ENCODE measurements at places on chromosomes 6 and 20.

DNA sequence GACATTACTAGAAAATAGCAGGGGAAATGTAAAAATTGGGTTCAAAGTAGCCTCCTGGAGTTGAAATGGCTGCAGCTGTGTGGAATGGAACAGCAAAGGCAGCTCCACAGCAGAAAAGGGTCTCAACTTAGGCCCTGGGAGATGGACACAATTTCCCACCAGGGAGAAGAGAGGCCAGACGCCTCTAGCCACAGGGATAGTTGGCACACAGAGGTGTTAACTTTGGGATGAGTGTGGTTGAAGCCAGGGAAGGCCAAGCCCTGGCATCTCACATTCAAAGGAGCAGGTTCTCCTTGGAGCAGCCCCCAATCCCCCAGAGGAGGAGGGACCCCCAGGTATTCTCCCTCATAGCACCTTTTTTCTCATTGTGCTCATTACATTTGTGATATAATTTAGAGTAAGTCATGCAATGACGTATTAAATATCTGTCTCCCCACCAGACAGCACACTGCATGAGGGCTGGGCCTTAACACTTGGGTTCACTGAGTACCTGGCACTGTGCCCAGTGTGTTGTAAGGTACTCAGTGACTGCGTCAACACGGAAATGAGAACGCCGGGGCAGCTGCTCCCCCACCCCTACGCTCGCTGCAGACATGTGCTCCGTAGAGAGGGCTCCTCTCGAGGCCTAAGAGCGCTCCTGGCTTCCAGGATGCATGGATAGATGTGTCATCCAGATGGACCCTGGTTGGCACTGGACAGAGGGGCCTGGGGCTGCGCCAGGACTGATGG lies 76.0 kb upstream of the CD93 start:
- DNase-seq = no peak

- no peak for DNase-seq
Measured at GRCh38 chr6:94026575-94026974, 607.2 kb upstream of the EPHA7 start.

DNA sequence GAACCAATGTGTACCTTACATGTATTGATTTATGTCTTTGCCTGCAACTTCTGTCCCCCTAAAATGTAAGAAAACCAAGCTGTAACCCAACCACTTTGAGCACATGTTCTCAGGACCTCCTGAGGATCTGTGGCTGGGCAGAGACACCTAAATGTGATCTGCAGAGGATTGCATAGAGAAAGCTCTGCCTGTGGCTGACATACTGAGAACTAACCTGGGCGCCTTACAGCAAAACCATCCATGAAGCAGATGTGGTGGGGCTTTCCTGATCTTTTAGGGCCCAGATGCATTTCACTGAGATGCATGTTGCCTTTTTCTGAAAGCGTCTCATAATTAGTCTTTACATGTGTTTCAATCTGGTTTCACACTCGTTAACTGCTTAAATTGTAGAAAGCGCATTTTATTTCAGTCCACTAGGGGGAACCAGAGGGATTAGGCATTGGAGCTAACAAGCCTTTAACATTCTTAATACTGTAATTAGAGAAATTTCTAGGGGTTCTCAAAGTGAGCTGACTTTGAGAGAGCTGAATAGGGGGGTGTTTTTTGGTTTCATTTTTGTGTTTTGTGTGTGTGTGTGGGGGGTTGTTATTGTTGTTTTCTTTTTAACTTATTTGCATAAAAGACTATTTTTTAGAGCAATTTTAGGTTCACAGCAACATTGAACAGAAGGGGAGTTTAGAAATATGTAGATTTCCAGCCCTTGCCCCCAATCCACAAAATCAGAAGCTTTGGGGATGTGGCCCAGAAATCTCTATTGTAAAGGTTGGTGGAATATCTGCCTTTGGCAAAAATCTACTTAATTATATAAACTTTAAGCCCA lies 50.9 kb upstream of the FAM184A start:
- peak; percentile 64 for DNase-seq

GRCh38 chr20:58776109-58776508 lies 74.6 kb downstream of the GNAS-AS1 start:
- DNase-seq = no peak

DNA sequence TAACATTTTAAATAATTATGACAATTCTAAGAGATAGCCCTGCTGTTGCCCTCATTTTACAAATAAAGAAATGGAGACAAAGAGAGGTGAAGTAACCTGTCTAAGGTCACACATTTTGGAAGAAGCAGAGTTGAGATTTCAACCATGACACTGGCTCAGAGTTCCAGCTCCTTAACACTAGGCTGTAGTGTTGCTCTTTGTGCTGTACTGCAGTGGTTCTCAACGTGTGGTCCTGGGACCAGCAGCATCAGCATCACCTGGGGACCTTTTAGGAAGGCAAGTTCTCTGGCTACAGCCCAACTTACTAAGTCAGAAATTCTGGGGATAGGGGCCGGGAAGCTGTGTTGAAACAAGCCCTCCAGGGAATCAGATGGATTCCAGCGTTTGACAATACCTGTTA lies 62.4 kb upstream of the FERMT1 start:
- DNase-seq = no peak

- DNase-seq = no peak
Measured at GRCh38 chr20:48006036-48006833, 221.0 kb upstream of the SULF2 start.

DNA sequence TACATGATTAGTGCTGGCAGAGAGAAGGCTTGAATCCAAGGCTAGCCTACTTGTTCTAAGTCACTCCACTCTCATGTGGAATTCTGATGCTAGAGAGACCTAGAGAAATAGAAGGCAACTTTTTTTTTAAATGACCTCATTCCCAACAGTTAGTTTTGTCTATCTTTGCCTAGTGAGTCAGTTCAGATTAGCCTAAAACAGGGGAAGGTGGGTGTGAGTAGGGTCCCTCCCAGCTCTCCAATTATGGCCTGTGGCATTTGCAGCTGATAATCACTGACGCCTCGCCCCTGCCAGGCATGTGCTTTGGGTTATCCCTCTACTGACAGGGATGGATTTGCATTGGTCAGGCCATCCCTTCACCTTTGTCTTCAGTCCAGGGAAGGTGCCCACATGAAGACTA lies 13.6 kb downstream of the TXLNB start:
- peak; percentile 19 for DNase-seq

GRCh38 chr6:42075159-42075838 lies 25.0 kb downstream of the TAF8 start:
- DNase-seq = peak; percentile 86

- peak; percentile 8 for DNase-seq
Measured at GRCh38 chr6:141467041-141467440, 665.7 kb upstream of the GJE1 start.

DNA sequence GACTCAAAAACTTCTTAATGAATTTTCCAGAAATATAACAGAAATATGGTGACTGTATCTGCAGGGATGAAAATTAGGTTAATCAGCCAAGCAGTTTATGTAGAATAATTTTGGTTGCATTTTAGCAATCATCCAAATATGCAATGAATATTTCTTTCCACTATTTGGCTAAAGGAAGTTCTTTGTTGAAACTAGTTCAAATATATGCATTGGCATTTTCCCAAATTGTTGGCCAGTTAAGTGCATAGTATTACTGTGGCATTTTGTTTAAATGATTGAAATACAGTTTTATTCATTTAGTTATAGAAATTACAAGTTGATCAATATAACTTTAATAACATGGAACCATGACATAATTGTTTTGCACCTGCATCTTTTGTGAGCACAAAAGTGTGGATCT lies 115.5 kb downstream of the DOK5 start:
- no peak for DNase-seq

DNA sequence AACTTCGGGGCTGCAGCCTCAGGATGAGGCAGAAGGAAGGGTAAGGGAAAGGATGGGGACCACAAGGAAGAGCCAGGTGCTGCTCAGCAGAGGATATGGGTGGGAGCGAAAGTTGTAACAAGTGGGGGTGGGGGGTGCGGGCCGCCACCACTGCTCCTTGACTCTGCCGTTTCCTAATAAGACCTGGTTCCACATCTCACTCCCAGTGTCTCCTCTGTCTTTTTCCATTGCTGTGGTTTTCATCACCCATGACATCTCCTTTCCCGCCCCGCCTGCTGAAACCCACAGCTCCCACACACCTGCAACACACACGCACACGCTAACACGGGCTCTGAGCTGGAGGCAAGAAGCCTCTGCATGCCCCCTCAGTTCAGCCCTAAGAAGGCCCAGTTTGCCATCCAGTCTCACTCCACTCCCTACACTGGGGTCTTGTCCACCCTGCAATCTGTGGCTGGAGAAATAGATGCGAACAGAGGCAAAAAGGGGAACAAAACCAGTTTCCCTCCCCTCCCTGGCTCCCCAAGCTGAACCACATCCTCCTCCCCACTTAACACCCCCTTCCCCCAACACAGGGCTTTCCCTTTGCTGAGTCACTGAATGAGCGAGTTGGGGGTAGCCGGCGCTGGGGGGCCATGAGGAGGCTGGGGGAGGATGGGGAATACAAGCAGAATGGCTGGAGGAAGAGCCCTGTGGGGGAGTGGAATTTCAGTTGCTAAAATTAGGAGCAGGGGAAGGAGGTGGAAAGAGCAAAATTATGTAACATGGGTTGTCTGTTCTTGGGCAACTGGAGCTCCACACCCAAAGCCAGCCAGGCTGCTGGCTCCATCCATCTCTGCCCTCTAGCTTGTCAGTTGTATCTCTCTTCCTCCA lies 11.5 kb downstream of the NFKBIL1 start:
- DNase-seq = no peak

DNA sequence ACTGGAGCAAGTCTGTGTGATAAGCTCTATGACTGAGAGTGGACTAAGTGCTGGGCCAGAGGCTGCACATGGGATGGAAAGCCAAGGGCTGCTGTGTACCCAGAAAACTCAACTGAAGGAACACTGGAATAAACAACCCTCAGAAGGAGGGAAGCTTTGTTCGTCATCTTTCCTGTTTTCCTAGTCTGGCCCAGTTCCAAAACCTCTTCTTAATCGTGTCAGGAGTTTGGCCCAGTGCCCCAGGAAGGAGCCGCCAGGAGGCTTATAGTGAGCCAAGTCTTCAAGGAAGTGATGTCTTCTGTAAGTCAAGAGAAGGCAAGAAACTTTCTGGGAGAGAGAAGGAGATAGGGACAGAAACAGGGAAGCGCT lies 23.3 kb upstream of the TOP1 start:
- DNase-seq = no peak

- DNase-seq = no peak
Measured at GRCh38 chr6:53035549-53036213, 29.5 kb upstream of the FBXO9 start.

DNA sequence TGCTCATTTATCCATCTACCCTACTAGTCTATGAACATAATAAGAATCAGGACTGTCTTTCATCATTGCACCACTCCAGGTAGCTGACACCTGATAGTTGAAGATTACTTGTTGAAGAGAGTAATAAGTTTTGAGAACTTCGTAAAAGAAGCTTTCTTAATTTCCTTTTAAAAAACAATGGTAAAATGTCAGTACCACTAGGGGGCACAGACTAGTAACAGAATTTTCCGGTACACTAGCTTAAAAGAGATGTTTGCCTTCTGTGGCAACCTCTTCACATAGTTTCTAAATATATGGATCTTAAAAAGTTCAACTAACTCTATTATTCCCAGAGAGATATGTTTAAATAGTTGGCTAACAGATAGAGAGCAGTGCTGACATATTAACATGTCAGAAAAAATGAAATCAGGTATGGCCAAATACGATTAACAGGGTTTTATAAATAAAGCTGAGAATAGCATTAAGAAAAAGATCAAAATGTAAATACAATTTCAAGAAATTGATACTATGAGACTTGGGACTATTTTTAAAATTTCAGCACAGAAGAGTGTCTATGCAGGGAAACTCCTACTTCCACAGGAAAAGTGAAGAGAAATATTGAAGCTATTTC lies 5.4 kb upstream of the KCNQ5 start:
- no peak for DNase-seq

DNA sequence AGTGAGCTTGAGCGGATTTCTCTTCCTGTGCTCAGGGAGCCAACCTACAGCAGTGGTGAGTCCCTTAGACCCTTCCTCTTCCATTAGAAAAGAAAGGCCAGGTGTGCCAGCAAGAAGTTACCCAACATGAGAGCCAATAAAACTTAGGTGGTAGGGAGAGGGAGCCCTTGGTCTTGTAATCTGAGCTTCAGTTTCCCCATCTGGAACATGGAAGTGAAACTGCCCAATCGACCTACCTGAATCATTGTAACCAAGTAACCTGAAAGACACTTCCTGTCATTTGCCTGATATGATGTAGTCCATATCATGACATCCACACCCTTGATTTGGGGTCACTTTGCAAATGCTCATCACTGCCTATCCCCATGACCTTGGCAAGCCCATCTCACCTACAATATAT lies 66.4 kb downstream of the MDGA1 start:
- DNase-seq = no peak

- no peak for DNase-seq
Measured at GRCh38 chr6:32379545-32379944, 7.8 kb upstream of the TSBP1 start.

DNA sequence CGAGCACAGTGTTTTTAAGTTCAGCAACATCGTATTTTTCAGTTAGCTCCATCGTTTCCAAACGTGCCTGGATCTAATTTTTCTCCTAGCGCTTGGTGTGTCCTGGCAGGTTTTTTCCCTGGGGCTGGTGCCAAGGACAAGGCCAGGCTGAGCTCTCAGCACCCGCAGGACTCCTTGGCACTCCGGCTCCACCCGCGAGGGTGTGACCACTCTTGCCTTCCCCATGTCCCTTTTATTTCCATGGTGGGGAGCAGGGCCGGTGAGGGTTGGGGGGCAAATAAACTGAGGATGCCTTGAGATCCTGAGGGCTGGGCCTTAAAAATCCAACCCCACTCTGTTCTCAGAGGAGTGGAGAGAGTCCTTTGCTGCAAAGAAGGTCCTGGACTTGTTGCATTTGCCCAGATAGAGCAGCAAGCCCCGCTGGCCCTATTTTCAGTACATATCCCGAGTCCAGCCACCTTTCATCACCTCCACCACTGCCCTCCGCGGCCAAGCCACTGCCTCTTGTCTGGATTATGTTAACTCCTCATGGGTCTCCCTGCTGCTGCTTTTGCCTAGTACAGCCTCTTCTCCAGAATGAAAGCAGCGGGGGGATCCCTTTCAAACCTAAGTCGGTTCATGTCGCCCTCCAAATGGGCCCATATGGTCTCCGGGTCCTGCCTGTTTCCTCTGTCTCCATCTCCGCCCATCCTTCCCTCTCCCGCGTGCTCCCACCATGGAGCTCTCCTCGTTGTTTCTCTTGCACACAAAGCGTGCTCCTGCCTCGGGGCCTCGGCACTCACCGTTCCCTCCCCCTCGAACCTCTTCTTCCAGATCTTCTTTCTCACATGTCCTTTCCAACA lies 4.5 kb upstream of the RAB44 start:
- no peak for DNase-seq

- DNase-seq = peak; percentile 48
Measured at GRCh38 chr20:2463616-2464365, 6.8 kb downstream of the SNRPB start.

GRCh38 chr6:43124481-43124880 lies 46.6 kb upstream of the SRF start:
- no peak for DNase-seq
